CD14-positive monocyte (primary cell): ENCODE measurements at places on chromosomes 5 and 9. TPM values are rescaled to one million over a fixed set of nuclear protein-coding genes. Genes with fewer than 3 reads are reported as not detected.

PCDHB14 gene
- not detected for polyA plus RNA-seq

DNA sequence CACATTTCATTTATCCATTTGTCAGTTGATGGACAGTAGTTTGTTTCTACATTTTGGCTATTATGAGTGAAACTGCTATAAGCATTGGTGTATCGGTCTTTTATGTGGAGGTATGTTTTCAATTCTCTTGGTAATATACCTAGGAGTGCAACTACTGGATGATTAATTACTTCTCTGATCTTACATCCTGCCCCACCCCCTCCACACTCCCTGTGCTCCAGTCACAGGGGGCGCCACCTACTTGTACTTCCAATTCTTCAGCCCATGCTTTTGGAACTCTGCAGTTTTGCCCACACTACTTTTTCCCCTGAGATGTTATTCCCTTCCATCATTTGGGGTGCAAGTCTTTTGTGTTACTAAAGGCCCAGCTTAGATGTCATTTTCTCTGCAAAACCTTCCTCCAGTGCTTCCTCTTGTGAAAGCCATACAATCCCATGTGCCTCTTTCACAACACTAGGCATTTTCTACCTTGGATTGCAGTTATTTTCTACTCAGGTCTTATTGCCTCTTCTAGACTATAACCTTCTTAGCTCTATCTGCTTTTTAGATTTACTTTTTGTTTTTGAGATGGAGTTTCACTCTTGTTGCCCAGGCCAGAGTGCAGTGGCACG, 42.1 kb downstream of the SEC61B start:
- H3K4me1 ChIP-seq = peaks cover 6% of the 10 kb centered on the region
- no peaks in the 10 kb centered on the region for H3K36me3 ChIP-seq
- H3K27ac ChIP-seq = no peak overlapping the region
- peak; percentile 19 for DNase-seq
- no peak overlapping the region for H3K4me3 ChIP-seq

- no peaks in the 10 kb centered on the region for H3K27me3 ChIP-seq
- H3K4me3 ChIP-seq = no peak overlapping the region
- peaks cover 23% of the 10 kb centered on the region for H3K4me1 ChIP-seq
- H3K27ac ChIP-seq = no peak overlapping the region
- H3K36me3 ChIP-seq = no peaks in the 10 kb centered on the region
Observed at GRCh38 chr5:76524868-76525267, 98.3 kb downstream of the F2RL2 start.

DNA sequence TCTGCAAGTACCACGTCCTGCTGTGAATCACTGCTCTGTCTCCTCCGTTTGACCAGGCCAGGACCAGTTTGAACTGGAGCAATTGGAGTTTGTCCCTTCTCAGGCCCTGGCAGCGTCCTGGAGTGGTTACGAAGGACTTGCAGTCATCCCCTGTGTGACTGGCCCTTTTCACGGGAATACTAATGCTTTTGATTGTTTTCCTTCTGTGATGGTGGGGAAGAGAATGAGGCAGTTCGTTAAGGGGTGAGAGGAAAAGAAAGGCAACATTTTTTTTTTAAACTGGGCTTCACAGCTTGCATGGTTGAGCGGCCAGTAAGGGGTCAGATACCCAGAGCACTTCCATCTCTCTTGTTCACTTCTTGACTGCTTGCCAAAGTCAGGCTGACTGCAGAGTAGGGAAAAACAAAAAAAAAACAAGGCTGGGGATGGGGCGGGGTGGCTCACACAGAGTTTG, 153.5 kb upstream of the STK32A start:
- no peaks in the 10 kb centered on the region for H3K27me3 ChIP-seq
- no peaks in the 10 kb centered on the region for H3K36me3 ChIP-seq
- no peaks in the 10 kb centered on the region for H3K4me1 ChIP-seq

DNA sequence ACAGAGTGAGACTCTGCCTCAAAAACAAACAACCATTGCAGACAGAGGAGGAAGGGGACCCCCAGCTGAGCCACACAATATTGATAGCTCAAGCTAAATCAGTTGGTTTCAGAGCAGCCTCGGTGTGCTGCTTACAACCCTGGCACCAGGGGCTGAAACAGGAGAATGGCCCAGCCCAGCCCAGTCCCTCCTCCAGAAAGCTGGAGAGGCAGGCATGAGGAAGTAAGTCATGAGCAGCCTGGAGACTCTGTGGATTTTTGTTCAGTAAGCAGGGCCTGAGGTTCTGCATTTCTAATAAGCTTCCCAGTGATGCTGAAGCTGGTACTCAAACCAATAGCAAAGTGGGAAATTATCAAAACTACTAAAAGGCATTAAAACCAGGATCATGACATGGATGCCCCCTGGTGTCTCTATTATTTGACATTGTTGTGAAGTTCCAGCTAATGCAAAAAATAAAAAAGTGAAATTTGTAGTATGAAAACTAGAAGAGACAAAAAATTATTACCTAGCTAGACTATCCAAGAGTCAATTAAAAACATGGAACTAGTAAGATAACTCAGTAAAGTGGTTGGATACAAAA, 14.2 kb downstream of the PRRT1B start:
- H3K27ac ChIP-seq = no peak overlapping the region
- H3K4me1 ChIP-seq = no peaks in the 10 kb centered on the region
- H3K4me3 ChIP-seq = no peak overlapping the region
- peaks cover 16% of the 10 kb centered on the region for H3K27me3 ChIP-seq
- H3K36me3 ChIP-seq = no peaks in the 10 kb centered on the region

- no peak for DNase-seq
- H3K36me3 ChIP-seq = no peaks in the 10 kb centered on the region
- no peak overlapping the region for H3K4me3 ChIP-seq
- no peaks in the 10 kb centered on the region for H3K4me1 ChIP-seq
Observed at GRCh38 chr9:90921104-90921503, 119.5 kb downstream of the SYK start.
